Stimulated activated CD4-positive, alpha-beta T cell treated with anti-CD3 and anti-CD28 coated beads, Interleukin-4, amount 100 ng/mL, for 1 hour (primary cell): ENCODE measurements at places on chromosomes 11 and 22.

DNA sequence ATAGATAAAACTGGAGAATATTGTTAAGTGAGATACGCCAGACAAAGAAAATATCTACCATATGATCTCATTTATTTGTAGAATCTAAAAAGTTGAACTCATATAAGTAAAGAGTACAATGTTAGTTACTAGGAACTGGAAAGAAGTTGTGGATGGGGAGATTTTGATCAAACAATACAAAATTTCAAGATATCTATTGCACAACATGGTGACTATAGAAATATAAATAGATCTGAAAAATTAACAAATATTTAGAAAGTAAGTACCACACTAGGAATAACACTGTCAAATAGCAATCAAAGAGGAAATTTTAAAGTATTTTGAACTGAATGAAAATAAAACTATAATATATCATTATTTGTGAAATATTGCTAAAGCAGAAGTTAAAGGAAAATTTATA, 437.2 kb downstream of the AASDHPPT start:
- no peak for DNase-seq

GRCh38 chr11:6405052-6405667, 13.7 kb downstream of the APBB1 start:
- no peak for DNase-seq

GRCh38 chr11:41532413-41532812, 73.0 kb upstream of the LRRC4C start:
- no peak for DNase-seq

DNA sequence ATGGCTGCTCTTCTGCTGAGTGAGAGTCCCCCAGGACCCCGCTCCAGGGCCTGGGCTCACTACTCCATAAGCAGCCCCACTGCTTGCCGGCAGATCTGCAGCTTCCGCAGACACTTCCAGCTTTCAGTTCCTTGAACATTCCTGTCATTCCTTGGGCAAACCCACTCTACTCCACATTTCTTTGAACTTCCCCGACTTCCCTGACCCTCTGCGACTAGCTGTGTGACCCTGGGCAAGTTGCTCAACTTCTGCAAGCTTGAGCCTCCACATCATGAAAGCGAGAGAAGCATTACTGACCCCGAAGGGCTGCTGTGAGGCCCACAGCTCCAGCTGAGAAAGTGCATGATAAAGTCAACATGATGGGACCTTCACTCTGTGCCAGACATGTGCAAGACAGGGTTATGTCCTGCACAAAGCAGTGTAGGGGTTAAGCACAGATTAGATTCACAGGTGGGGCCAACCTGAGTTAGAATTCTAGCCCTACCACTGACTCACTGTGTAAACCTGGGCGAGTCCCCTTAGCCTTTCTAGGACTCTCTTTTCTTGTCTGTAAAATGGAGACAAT, 51.8 kb downstream of the THAP12 start:
- no peak for DNase-seq

- peak; percentile 97 for DNase-seq
Observed at GRCh38 chr11:65857853-65858680, at the start of gene CFL1. Gene CFL1 (minus strand): TSS chr11:65858180. CDS start chr11:65858099, 81 bp downstream.

DNA sequence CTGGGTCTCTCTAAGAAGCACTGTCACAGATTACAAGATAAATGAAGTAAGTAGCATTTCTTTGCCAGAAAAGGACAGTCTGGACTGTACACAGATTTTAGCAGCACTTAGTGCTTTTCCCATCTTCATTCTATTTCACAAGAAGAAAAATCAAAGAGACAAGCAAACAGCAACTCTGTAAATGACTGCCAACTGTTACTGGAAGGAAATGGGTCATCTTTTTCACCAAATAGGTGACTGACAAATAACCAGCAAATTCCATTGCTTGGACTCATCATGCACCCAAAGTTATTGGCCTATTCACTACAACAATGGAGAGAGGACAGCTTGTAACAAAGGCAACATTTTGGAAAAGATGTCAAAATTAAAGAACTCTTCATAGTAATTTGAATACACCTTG, 28.9 kb upstream of the CARD18 start:
- DNase-seq: no peak

- no peak for DNase-seq
Observed at GRCh38 chr11:86034710-86035109, 34.2 kb downstream of the PICALM start.

- no peak for DNase-seq
Observed at GRCh38 chr11:72807792-72808191, 6.4 kb upstream of the ATG16L2 start.
